ENCODE measurements at places on chromosomes 7 and 10.

GRCh38 chr10:34407324-34407805 is 407.7 kb downstream of the PARD3 start:
- no peak for DNase-seq

DNA sequence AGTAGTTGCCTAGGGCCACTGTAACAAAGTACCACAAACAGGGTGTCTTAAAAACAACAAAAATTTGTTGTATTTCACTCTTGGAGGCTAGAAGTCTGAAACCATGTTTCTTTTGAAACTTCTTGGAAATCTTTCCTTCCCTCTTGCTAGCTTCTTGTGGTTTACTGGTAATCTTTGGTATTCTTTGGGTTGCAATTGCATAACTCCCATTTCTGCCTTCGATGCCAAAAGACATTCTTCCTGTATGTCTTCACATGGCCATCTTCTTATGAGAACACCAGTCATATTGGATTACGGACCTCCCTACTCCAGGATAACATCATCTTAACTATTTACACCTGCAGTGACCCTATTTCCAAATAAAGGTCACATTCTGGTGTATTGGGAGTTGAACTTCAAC is 357.4 kb downstream of the PPP1R3A start:
- DNase-seq: no peak

GRCh38 chr10:124636271-124636995 is 107.7 kb downstream of the FAM53B start:
- DNase-seq: peak; percentile 27

- no peak for DNase-seq
These were observed 112.2 kb downstream of the SEMA3C start for GRCh38 chr7:80806663-80807062.

DNA sequence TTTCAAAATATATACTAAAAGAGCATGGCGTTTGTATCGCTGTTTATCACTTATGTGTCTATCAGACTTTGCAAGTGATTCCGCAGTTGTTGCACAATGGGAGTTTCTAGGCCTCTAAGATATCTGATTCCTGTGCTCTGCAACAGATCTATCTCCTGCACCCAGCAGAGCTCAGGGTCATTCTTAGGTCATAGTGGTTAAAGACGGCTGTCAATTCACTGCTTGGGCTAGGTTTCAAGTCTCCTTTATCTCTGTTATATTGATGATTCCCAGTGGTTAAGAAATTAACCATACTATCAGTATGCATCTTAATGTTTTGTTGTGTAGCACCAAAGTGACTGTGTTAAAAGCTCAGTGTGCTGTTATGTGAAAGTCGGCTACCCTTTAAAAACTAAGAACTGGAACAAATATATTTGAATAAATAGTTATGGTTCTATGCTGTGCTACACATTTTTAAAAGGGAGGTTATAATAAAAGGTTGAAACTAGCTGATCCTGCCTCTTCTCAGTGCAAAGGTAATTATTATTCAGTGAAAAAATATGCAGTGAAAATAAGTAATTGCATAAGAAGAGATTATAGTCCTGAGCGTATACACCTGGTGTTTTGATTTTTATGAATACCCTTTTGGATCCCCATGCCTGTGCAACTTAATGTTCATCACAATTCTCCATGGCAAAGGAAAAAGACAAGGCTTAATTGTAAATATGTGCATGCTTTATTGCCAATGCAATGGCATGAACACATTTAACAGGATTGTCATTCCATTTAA is 24.0 kb downstream of the HOXA1 start:
- DNase-seq: no peak

Measured in stimulated activated naive CD4-positive, alpha-beta T cell (primary cell).